ENCODE measurements at places on chromosomes 6 and 20. TPM values are rescaled to one million over a fixed set of nuclear protein-coding genes. Genes with fewer than 3 reads are reported as not detected.

DNA sequence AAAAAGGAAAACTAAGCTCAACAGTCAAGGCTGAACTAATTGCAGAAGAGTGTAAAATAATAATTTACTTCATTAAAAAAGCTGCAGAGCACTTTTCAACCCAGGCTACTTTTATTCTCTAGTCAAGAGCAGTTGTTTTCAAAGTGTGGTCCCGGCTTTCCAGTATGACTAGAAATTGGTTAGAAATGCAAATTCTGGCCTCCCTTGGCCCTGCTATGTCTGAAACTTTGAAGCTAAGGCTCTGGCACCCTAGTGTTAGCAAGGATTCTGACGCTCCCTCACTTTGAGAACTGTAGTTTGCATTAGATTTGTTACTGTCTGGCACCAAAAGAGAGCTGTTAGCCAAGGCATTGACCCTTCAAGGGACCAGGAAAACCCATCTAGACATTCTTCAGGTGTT lies 9.5 kb upstream of the NXT1 start:
- no peak for DNase-seq

DNA sequence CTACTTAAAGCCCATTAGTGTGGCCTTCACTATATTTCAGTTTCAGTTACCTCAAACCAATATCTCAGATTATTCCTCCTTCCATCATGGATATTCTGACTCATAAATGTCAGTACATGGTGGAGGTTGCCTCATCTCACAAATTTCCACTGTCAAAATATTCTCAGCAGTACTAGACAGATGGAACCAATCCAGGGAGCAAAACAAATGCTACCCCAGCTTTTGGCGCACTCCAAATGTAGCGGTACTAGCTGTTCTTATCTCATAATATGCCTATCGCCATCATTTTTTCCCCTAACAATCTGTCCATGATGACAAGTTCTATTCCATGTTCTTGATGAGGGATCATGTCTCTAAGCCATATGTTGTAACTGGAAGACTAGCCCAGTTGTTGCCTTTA lies 1026.1 kb downstream of the KIF16B start:
- DNase-seq = no peak

- DNase-seq = no peak
These were observed 42.1 kb upstream of the FAM83D start for GRCh38 chr20:38883981-38884733.

Gene DEFB116
- total RNA-seq = not detected

Gene TNNC2
- total RNA-seq = not detected

DNA sequence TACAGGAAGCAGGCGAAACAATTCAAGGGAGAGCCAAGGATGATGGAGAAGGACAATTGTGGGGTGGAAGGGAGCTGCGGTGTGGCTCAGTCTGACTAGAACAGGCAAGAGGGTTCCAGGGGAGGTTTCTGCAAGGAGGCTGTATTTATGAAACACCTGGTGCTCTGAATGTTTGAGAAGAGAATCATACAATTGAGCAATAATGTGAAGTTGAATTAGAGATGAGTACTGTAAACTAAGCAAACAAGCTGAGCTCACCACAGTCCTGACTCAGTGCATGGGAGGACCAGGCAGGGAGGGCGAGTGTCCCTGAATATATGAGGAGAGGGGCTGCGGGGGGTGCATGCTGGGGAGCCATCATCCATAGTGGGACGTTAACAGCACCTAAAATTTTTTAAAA lies 279.7 kb downstream of the KIF16B start:
- no peak for DNase-seq

GRCh38 chr20:6034134-6034969 lies 19.5 kb downstream of the LRRN4 start:
- no peak for DNase-seq

Gene COL9A3
- 7.9 TPM for total RNA-seq

- DNase-seq = no peak
These were observed 15.9 kb downstream of the UNC5CL start for GRCh38 chr6:41023114-41023513.

Gene PDYN
- not detected for total RNA-seq

GRCh38 chr6:12804952-12805645 lies 88.5 kb downstream of the PHACTR1 start:
- no peak for DNase-seq

DNA sequence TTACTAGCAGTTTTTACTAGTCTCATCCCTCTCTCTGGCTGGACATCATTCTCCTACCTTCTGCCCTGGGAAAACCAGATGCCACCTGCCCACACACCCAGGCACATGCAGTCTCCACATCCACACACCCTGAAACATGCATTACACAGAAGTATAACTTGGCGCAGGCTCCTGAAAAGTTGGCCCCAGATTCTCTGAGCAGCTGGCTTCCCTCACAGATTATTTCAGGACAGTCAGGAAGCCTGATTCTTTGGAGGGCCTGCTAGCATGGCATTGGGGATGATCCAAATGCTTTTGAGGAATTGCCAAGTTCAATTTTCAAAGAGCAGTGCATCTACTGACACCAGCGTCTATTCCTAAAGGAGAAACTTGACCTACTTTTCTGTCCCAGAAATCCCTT lies 27.8 kb upstream of the KIF16B start:
- DNase-seq = no peak

Measured in Caco-2 (cell line).